GM12891 (cell line): ENCODE measurements at places on chromosomes 7 and 10.

DNA sequence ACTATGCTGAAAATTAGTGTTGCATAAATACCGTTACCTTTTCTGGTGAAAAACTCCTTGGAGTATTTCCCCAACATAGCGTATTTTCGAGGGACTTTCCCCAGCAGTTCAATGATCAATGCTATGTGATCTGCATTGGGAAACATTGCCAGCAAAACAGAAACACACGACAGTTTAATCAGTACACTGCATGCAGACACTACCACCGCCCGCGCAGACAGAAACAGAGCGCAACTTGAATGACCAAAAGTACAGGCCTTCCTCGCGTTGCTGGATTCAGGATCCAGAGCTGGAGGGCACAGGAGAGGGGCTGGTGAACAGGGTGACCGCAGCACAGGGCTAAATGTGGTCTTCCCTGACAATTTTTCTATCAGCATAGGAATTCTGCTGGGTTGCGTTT, 111.7 kb downstream of the KMT2E start:
- DNase-seq = no peak

- DNase-seq = no peak
Observed at GRCh38 chr10:61541960-61542359, 88.8 kb upstream of the TMEM26 start.

DNA sequence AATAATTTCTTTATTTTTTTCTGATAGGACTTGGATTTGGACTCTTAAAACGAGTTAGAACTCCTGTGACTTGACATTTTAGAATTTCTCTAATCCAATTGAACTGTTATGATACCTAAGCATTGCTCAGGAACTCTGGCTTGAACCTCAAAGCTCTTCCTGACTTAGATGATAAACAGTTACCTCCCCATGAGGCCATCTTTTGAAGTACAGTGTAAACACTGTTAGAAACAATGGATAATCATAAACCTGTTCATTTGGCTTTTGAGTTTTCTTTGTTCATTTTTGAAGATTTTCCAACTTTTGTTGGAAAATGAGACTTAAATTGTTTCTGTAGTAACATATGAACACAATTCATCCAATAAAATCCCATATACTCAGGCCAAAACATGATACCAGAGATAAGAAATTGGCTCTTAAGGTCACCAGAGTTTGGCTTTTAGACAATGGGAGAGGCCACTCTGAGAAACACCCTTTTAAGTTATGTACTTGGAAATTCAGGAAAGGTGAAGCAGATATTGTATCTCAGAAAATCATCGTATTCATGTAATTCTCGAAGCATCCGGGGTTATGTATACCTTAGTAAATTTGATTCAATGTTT, 59.6 kb downstream of the RUNDC3B start:
- DNase-seq = no peak

- no peak for DNase-seq
Observed at GRCh38 chr10:64867501-64867962, 1346.3 kb downstream of the REEP3 start.

- no peak for DNase-seq
Observed at GRCh38 chr10:77004917-77005564, 632.6 kb downstream of the KCNMA1 start.

DNA sequence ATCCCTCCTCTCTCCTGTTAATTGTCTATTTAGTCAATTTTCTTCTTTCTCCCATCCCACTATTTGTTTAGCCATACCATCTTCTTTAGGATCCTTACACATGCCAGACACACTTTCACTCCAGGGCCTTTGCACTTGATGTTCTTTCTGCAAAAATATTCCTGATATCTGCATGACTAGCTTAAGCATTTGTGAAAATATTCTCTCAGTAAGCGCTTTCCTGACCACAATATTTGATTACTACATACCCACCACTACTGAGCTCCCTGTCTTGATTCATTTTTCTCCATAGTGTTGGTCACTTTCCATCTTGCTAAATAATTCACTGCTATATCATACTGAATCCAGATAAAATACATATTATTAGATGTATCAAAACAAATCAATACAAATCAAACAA, 75.1 kb downstream of the SEMA3D start:
- no peak for DNase-seq

GRCh38 chr7:46680147-46680546, 759.1 kb upstream of the IGFBP3 start:
- no peak for DNase-seq

- DNase-seq = no peak
Observed at GRCh38 chr7:12712236-12712635, 24.8 kb downstream of the ARL4A start.

DNA sequence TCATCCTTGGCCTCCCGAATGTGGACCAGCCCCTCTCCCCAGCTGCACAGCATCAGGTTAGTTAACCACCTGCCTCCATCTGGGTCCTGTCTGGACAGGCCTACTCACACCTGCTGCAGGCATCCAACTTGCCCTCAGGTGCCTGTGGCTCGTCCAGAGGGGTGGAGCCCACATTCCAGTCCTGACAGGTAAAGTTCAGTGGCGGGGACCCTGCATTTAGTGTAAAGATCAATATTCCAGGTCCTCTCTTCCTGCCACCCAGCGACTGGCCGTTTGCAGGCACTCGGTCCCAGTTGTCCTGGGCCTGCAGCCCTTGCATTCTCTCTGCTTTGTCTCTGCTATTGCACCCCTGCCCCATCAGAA, 15.0 kb downstream of the HTRA1 start:
- no peak for DNase-seq

- no peak for DNase-seq
Observed at GRCh38 chr10:72328829-72329204, 25.9 kb downstream of the DNAJB12 start.

DNA sequence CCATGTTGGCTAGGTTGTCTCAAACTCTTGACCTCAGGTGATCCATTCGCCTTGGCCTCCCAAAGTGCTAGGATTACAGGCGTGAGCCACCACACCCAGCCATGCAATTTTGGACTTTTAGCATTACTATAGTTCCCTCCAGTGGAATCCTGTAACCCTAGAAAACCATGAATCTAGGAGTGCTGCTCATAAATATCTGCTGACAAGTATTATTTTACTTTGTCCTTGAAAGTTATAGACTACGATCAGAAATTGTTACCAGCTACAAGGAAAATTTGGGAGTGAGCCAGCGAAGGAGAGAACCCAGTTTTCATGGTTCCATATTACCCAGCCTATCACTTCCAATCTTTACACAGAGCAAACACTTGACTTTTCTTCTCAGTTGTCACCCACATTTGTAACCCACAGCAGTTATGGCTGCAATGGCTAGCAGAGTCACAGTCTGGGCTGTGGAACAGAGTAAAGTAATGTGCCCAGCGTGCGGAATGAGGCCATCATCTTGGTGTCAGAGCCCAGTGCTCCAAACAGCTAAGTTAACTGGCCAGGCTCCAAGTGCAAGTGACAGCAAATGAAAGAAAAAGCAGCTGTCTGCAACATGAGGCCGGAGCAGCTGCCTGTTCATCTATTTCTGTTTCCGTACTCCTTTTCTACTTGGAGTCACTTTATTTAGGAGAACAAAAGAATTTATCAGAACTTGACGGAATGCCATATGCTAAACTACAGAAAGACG, 29.9 kb downstream of the ZC3HC1 start:
- DNase-seq = no peak

- no peak for DNase-seq
Observed at GRCh38 chr10:101781984-101782810, 1.0 kb downstream of the NPM3 start.

- no peak for DNase-seq
Observed at GRCh38 chr10:97682042-97682441, 5.0 kb downstream of the AVPI1 start.

GRCh38 chr7:1917221-1918062, 247.4 kb downstream of the ELFN1 start:
- no peak for DNase-seq

DNA sequence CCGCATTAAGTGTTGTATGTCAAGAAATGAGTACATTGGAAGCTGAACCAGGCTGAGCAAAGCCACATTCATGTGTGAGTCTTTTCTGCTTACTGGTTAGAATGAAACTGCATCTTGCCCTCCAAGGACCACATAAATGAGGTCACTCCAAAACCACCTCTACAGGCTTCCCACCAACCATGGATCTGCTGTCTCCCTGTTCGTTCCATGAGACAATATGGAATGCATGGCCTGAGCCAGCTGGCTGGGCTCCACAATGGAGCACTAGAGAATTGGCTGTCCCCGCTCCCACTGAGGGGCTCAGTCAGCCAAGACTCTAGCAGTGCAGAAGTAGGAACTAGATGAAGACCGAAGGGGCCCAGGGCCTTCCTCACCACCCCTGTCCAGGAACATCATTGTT, 120.8 kb downstream of the TNS3 start:
- no peak for DNase-seq

DNA sequence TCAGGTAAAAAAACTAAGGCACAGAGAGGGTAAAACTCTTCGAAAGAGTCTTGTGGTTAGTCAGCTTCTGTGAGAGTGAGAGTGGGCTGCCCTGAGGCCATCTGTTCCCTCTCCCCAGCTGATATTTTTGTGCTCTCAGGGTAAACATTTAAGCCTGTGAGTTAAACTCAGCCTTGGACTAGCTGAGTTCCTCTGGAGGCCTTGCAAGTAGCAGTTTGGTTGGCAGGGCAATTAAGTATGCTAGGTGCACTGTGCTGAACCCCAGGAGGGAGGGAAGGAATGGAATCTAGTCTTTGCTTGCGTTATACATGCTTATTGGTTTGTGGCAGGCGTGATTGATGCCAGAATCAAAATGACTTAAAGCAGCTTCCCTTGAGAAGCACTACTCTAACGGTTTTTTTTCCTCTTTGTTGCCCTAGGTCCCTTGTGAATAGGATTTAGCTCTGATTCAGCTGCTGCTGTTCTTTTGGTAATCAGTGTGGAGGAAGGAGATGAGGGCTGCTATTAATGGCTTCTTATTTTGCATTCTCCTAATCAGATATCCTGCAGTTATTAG, 140.2 kb downstream of the AUTS2 start:
- no peak for DNase-seq

DNA sequence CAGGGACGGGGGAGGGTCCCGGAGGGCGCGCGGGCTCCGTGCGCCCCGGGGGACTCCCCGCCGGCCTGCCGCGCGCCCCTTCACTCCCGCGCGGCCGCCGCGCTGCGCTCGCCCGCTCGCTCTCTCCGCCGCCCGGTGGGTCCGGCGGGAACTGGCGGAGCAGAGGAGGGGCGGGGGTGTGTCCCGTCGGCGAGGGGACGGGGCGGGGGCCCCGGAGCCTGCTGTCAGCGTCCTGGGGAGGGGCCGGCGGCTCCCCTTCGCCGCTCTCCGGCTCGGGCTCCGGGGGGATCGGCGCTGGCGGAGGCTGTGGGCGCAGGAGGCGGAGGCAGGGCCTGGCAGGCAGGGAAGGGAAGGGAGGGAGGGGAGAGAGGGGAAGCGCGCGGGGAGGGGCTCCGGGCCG, at the start of gene SH3PXD2A:
Gene SH3PXD2A (minus strand): TSS at position 153 of the 400 bp plus-strand sequence. CDS start 310 bp downstream, outside the sequence.
- no peak for DNase-seq

DNA sequence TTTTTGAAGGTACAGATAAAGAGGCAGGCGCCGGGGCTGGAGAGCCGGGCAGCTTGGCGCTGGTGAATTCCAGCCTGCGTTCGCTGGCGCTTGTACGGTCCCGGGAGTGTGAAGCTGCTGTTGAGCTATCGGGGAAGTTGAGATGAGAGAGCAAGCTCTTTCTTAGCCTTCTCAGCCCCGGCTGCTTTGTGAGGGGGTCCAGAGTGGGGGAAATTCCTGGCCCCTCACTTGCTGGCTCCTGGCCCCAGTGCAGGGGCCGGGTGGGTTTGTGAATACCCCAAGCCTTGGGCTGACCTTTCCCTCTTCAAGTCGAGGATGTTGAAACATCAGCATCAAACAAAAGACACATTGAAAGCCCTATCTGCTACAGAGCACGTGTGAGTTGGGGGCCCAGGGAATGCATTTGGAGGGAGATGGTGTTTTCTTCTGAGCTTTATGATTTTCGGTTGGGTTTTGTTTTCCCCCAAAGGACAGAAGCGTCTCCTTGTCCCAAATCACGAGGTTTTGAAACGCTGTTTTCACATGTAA, 2.7 kb downstream of the ZMIZ1 start:
- DNase-seq = no peak

GRCh38 chr10:128587689-128588088, 461.5 kb upstream of the MKI67 start:
- DNase-seq = no peak

DNA sequence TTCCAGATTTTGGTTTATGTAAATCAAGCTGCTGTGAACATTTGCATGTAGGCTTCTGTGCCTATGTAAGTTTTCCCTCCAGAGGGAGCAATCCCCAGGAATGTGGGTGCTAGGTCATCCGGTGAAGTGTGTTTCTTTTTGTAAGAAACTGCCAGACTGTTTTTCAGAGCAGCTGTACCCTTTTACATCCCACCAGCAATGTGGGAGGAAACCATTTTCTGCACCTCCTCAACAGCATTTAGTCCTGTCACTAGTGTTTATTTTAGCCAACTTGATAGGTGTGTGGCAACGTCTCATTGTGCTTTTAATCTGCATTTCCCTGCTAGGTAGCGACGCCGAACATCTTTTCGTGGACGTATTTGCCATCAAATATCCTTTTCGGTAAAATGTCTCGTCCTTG, 395.7 kb upstream of the FOXK1 start:
- DNase-seq = no peak

- no peak for DNase-seq
Observed at GRCh38 chr7:77326131-77326530, 90.0 kb downstream of the GSAP start.

GRCh38 chr7:138208142-138208570, 131.9 kb downstream of the AKR1D1 start:
- DNase-seq = no peak

DNA sequence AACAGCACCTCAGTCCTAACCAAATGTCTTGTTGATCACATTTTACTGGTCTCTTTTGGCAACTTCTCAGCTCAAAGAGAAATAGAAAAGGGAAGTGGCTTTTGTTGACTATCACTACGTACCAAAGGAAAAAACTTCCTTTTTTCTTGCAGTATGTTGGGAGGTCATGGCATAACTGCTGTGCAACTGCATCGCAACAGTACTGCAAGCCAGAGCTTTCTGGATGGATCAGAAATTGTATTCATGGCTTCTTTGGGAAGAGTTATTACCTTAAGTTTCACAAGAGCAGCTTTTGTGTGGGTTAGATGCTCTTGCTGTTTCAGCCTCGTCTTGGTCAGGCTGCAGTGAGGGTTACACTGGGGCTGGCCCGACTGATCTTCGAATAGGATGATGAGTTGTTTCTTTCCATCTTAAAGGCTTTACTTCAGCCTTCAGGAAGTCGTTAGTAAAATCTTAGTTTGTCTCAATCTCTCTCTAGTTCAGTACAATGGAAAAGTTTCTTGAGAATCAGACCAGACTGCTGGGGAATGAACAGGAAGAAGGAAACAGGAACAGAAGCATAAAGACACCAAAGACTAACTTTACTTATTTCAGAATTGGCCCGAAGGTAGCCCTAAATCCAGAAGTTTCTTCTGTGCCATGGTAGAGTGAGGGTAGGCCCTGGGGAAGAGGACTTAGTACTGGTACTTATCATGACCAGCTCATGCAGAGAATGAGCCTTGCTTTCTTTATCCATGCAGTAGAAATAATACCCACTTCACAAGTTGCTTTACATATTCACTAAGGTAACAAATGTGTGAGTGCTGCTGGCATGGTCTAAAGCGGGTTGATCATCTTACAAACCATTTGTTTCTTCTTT, 153.6 kb downstream of the CELF2 start:
- no peak for DNase-seq

GRCh38 chr7:80481196-80481884, 30.5 kb downstream of the GNAT3 start:
- no peak for DNase-seq

GRCh38 chr7:6588566-6588965, 1.3 kb upstream of the INTS15 start:
- DNase-seq = no peak
